Activated T-cell treated with anti-CD3 and anti-CD28 coated beads, Interleukin-2, amount 50 U/mL, for 24 hours (primary cell): ENCODE measurements at places on chromosomes 7 and 10.

DNA sequence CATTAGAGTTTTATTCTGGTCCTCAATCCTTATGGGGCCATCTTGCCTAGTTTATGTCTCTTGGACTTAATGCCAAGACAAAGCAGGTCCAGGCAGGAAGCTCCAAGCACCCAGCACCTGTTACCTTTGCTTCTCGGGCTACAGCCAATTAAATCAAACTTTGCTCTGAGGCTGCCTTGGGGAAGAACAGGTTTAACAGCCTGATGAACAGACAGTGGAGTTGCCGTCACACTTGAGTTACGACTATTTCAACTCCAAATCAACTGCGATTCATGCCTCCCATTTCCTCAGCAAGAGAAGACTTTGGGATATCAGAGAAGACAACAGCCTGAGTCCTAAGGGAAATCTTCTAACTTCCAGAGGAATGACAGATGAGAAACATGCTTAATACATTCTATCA, 62.2 kb downstream of the XPNPEP1 start:
- no peak for DNase-seq

DNA sequence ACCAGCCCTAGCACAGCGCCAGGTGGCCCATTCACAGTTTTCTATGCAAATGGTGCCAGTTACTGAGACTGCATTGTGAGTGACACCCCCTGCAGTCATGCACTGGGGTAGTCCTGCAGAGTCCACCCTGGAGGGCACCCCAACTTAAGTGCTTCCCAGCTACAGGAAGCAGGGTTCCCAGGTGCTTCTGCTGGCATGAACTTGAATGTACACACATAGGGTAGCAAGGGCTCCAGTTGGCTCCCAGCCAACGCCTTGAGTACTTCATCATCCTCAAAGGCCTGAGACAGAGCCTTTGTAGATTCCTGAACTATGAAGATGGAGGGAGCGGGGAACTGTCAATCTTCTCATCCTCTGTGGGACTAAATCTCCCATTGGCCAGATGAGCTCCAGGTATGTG, 11.5 kb upstream of the NPFFR1 start:
- DNase-seq: no peak

DNA sequence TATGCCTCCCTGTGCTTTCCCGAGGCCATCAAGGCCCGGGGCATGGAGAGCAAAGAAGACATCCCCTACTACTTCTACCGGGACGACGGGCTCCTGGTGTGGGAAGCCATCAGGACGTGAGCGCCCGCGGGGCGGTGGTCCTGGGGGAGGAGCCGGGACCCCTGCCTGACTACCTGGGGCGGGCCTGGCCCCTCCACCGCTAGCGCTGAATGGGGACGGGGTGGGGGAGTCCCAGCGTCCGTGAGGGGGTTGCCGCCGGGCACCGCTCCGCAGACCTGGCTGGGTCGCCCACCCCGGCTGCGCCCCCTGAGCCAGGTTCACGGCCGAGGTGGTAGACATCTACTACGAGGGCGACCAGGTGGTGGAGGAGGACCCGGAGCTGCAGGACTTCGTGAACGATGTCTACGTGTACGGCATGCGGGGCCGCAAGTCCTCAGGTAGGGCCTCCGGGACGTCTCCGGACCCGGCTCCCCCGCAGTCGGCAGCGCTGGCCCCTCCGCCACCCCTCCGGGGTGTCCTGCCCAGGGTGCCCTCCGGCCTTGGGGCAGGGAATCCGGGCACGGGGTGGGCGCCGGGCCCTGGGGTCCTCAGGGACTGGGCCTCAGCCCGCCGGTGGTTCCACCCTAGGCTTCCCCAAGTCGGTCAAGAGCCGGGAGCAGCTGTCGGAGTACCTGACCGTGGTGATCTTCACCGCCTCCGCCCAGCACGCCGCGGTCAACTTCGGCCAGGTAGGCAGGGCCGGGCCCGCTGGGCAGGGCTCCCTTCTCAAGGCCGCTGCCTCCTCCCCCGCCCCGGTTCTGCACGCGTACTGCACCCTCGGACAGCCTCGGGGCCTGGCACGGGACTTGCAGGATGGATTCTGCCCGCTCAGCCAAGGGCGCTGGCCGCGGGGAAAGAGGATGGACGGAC, 69.3 kb downstream of the ALOX5 start:
- no peak for DNase-seq

- no peak for DNase-seq
Observed at GRCh38 chr7:106812027-106812643, 52.9 kb upstream of the PIK3CG start.

GRCh38 chr7:147052818-147053217, 936.2 kb downstream of the CNTNAP2 start:
- DNase-seq: no peak

GRCh38 chr7:157559596-157560257, 222.9 kb downstream of the DNAJB6 start:
- DNase-seq: no peak

GRCh38 chr10:15461353-15462108, 90.4 kb upstream of the FAM171A1 start:
- DNase-seq: no peak

DNA sequence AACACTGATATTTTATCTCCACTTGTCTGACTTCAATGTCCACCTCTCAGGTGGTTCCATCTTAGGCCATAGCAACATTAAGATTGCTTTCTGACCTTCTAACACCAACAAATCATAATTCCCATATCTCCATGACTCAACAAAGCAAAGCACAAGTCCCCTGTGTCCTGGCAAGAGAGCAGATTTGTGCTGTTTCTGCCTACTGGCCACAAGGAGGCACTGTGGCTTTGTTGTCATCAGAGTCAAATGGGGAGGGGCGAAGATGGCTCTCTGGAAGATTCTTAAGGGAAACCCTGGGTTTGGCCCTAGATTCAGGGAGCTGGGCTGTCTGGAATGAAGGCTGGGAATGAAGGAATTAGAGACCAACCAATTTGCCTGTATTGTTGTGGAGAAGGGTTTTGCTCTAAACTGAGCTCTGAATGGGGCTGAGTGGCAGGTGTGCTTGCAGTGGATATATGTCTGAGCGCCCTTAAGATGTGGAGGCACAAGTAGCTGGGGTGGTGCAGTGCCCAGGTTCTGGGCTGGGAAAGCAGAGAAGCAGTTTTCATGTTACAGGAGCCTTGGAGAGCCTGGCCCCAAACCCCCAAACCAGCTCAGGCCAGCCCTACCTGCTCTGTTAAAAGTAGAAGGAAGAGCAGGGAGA, 154.8 kb upstream of the PRSS58 start:
- no peak for DNase-seq
